ENCODE measurements at places on chromosomes 3 and 15.
A peak's percentile ranks its signal among the peaks of the same experiment; 100 is the strongest.

DNA sequence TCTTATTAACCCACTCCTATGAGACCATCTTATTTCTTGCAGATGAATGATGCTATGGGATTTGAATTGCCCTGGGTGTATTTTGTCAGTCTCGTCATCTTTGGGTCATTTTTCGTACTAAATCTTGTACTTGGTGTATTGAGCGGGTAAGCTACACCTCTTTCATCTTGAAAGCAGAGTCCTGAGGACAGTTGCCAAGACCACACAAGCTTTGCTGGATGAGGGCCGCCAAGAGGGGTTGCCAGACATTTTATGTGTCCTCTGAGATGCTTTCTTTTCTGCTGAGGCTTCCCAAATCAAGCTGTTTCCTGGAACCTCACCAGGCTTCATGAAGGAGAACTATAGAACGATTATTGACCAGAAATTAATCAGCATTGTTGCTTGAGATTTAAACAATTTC lies 173.2 kb downstream of the CHDH start:
- no peak for DNase-seq

- no peak for DNase-seq
Measured at GRCh38 chr3:71131375-71132314, 451.9 kb downstream of the FOXP1 start.

GRCh38 chr3:168333410-168333935 lies 237.7 kb upstream of the GOLIM4 start:
- DNase-seq: no peak

DNA sequence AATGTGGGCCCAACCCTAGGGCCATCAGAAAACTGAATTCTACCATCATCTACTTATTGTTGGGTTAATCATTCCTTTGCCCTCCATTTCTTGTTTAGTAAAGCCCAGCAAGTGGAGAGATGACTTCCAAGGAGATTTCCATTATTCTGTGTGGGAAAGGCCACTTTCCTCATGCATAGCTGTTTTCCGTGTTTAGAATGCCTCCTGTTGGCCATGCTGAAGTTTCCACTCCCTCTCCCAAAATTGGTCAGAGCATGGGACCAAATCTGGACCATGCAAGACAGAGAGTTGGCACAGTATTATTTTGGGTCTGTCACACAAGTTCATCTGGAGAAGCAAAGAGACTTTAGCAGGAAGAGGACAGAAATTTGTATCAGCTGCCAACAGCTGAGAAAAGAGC lies 15.3 kb upstream of the SUSD5 start:
- no peak for DNase-seq

DNA sequence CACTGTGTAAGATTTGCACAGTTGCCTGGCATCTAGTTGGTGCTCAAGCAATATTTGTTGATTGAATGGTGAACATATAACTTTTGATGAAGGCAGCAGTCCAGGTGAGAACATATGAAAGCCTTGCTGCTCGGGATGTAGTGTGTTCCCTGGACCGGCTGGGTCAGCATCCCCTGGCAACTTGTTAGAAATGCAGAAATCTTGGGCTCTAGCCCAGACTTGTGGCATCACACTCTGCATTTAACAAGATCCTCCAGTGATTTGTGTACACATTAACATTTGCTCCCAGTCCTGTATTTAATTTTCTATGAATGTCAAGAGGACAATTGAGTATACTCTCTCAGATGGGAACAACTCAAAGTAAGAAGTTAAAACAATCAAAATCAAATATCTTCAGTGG lies 69.0 kb upstream of the SAMMSON start:
- no peak for DNase-seq

DNA sequence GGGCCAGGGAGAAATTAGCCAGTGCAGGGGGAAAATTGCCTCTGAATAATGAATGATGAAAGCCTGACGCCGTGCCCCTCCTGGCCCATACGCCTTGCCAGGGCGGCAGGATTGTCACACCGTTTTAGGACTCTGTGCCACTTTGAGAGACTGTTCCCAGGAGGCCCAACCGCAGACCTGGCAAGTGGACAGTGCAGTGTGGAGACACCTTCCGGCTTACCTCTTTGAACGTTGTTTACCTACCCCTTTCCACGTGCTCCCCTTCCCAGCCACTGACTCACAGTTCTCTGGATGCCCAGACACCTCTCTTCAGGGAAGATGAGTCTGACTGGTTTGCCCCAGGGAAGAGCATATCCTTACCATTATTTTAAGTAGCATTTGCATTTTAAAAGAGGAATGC lies 84.0 kb upstream of the PXYLP1 start:
- DNase-seq: no peak

DNA sequence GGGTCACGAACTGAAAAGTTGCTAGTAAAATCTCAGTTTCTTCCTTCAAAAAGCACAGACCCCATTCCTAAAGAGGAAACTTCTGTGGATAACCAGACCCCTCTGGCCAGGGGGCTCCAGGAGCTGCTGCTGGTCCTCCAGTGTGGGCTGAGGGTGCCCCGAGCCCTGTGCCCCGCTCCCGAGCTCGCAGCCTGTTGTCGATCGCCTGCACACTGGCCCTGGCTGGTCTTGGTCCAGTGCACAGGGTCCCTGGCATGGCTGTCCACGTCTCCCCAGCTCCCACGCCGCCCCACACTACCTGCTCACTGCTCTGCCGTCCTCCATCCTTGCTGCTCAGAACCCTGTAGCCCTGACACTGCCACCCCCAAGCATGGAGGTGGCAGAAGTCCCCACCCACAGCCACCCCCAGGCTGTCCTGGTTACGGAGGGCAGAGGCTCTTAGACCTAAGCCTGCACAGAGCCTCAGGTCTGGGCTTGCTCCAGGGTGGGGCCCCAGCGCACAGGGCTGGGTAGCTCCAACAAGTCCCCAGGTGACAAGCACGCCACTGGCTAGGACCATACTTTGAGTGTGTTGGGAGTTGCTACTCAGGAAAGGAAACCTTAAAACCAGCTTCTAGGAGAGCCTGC lies 87.0 kb downstream of the PLXNA1 start:
- no peak for DNase-seq

DNA sequence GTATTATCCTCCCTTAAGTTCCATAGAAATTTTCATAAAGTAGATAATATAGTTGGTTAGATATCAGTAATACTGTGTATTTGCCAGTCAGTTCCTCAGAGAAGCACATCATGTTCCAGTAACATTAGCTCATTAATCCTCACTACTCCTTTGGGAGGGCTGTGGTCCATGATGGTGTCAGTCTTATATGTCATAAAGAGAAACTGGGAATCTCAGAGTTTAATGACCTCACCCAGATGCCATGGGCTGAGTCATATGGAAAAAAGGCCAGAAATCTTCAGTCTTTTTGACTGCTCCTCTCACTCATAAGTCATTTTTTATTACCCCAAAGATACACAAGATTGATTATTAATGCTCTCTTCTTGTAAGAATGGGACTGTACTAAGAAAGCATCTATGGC lies 188.6 kb downstream of the CHL1 start:
- no peak for DNase-seq

DNA sequence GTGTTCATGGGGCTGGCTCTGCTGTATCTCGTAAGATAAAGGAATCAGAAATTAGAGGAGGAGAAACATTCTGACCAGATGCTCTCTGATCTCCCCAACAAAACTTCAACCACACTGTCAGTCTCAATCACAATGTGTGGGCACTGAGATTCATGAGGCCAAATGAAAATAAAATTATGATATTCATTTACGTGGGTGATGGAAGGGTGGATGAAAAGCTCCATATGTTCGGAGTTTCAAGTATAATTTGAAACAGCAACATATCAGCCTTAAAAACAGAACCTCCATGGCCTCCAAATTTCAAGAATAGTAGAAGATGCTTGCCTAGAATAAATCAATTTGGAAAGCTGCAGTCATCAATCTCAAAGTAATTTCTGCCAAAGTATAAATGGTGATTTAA lies 363.7 kb downstream of the MAGI1 start:
- DNase-seq: no peak

- no peak for DNase-seq
Measured at GRCh38 chr3:182925330-182925943, 54.9 kb downstream of the DCUN1D1 start.

GRCh38 chr15:98760112-98760826 lies 111.9 kb downstream of the IGF1R start:
- DNase-seq: no peak

- no peak for DNase-seq
Measured at GRCh38 chr3:103181160-103181559, 746.3 kb downstream of the ZPLD1 start.

DNA sequence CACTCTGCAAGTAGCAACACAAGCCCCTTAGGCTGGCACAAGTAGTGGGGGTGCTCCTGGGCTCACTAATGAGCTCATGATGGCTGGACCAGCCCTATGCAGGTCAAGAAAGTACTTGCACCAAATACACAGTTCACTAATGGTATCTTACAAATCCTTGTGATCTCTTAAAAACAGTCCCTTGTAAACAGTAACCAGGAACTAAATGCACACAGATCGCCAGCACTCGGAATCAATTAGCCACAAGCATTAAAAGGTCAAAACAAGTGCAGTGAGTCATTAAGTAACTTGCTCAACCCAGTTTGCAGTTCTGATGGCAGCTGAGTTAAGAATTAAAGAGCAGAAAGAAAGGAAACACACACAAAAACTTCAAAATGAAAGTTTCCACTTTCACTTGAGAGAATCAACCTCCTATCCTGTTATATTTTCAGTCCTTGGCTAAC lies 43.2 kb downstream of the ARHGEF3 start:
- peak; percentile 91 for DNase-seq

GRCh38 chr3:29513236-29513635 lies 232.4 kb downstream of the RBMS3 start:
- peak; percentile 26 for DNase-seq

- DNase-seq: no peak
Measured at GRCh38 chr3:87287011-87287410, 10.6 kb upstream of the POU1F1 start.

DNA sequence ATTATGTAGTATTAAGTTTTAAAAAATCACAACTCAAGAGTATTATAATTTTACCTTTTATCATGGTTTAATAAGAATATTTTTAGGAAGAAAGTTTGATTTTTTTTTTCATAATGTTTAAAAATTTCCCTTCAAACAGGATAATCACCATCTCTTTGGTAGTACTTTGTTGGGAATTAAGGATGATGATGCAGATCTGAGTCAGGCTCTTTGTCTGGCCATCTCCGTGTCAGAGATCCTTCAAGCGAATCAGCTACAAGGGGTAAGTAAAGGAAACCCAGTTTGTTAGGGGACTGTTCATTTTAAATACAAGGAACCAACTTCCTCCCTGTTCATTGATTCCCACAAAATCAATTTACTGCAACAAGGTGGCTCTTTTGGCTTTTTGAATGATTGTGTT lies 36.8 kb upstream of the NIT2 start:
- no peak for DNase-seq

DNA sequence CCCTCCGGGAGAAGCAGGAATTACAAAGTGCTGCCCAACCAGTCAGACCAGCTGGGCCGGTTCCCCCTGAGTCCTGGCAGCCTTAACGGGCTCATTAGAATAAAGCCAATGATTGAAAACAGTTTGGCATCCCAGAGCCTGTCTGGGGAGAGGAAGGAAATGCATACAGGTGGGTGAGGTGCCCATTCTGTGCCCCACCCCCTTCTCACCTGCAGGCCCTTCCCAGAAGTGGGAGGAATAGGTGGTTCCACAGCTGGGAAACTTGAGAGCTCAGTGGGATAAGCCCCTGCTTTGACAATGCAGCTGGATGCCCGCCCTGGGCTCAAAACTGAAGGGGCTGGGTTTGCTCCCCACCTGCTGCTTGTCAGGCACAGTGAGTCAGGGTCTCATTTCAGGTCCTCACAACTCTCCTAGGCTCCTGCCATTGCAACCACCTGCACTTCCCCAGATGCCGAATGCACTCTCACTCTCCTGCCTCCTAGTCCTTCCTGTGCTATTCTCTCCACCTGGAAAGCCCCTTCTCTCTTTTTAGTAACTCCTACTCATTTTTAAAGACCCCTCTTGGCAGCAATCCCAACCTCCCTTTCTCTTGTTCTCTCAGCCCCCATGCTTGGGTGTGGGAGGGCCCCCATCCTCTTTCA lies 5.5 kb upstream of the BUB1B start:
- DNase-seq: no peak

- no peak for DNase-seq
Measured at GRCh38 chr15:100141311-100142001, 200.3 kb downstream of the ADAMTS17 start.

DNA sequence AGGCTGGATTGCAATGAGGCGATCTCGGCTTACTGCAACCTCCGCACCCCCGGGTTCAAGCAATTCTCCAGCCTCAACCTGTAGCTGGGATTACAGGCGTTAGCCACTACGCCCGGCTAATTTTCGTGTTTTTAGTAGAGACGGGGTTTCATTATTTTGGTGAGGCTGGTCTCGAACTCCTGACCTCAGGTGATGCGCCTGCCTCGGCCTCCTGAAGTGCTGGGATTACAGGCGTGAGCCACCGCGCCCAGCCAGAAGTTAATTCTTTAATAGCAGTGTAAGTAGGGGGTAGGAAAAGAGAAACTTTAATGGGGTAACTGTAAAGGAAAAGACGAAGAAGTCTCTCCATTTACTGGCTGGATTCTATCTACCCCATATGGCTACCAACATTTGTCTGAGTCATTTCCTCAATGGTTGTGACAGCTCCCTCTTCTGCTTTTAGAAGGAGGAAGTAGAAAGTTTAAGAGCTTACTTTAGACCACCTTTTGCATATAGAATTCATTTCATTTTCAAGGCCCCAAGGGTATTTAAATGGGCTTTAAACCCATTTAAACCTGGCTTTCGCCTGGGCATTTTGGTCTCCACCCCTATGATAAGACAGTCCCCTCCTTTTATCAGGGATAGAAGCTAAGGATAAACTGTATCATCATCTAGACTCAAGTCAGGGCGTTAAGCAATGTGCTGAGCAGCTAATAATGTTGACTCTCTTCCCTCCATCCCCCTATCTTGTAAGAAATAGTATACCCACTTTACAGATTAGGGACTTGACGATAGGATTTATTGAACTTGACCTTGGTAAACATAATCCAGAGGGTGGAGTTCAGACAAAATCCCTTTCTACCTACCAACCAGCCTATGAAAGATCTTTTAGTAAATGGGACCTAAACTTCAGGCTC lies 1.1 kb upstream of the CDV3 start:
- no peak for DNase-seq

GRCh38 chr15:31325595-31326155 lies 960 bp upstream of the KLF13 start:
- no peak for DNase-seq

GRCh38 chr15:101560722-101561583 lies 71.4 kb upstream of the PCSK6 start:
- DNase-seq: no peak

GRCh38 chr15:36658898-36659639 lies 79.6 kb downstream of the CDIN1 start:
- no peak for DNase-seq

- DNase-seq: no peak
Measured at GRCh38 chr15:34240537-34240936, 15.7 kb downstream of the EMC4 start.

GRCh38 chr15:80783260-80783659 lies 4.1 kb downstream of the CEMIP start:
- no peak for DNase-seq

- peak; percentile 29 for DNase-seq
Measured at GRCh38 chr3:135310317-135310716, 515.3 kb downstream of the EPHB1 start.

- DNase-seq: no peak
Measured at GRCh38 chr3:20080956-20081554, 40.8 kb downstream of the KAT2B start.

Data from COLO829 (cell line).